ENCODE measurements at places on chromosomes 1 and 21.

DNA sequence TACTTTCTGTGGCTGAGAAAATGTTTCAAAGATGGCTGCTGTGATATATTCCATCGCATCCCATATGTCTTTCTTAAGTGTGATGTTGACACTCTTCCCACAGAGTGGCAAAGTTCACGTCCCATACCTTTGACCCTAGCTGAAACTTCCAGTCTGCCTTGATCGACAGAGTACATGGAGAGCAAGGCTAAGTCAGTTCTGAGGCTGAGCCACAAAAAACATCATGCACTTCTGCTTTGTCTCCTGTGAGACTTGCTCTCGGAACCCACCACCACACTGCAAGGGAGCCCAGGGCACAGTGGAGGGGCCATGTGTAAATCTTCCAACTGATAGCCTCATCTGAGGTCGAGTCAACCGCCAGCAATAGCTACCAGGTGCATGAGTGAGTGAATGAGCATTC lies 431.9 kb upstream of the RUNX1 start:
- DNase-seq, result no peak

GRCh38 chr1:147641695-147642592 lies 28.4 kb downstream of the ACP6 start:
- no peak for DNase-seq

GRCh38 chr21:37075214-37075770 lies 2.2 kb downstream of the TTC3 start:
- DNase-seq, result no peak

- no peak for DNase-seq
Observed at GRCh38 chr21:44987886-44988606, 48.2 kb downstream of the SLX9 start.

- no peak for DNase-seq
Observed at GRCh38 chr1:11492235-11492634, 13.3 kb downstream of the DISP3 start.

DNA sequence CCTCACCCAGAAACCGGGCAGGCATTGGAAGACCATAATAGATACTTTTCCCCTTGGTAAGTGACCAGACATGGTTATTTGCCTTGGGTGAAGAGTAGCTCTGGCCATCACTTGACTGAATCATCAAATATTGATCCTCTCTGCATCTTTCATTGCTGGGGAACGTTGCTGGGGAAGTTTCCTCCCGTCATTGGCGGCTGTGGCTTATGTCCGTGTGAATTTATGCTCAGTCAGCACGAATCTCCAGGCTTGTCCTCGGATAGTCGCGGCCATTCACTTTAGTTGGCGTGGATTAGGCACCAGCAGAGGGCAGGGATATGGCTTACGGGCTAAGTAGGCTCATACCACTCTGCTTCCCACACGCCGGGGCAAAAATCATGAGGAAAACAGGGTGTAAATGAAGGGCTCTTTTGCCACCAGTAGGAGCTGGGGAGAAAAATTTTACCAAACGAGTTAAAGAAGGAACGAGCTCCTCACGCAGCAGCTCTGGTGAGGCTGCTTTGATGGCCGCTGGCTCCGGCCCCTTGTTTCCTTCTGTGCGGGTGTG lies 473.4 kb downstream of the CAMTA1 start:
- no peak for DNase-seq

- DNase-seq, result no peak
Observed at GRCh38 chr1:233005156-233005555, 54.7 kb downstream of the NTPCR start.

- DNase-seq, result no peak
Observed at GRCh38 chr1:33381977-33382376, 48.9 kb downstream of the PHC2 start.

GRCh38 chr1:207306603-207307002 lies 14.9 kb upstream of the CD55 start:
- DNase-seq, result no peak

GRCh38 chr1:167562702-167563101 lies 9.1 kb upstream of the CREG1 start:
- no peak for DNase-seq

- no peak for DNase-seq
Observed at GRCh38 chr1:228350831-228351781, 55.5 kb downstream of the TRIM11 start.

- no peak for DNase-seq
Observed at GRCh38 chr1:107935396-107936064, 29.4 kb downstream of the VAV3 start.

Data from right renal cortex interstitium (tissue), 3 donors.